Hematopoietic multipotent progenitor cell treated with erythropoietin and hydrocortisone succinate and interleukin-3 and kit ligand, for 17 days (in vitro differentiated cells): ENCODE measurements at places on chromosomes 1 and 21.

GRCh38 chr1:93442741-93443140 is 5.2 kb upstream of the FNBP1L start:
- DNase-seq, result no peak

- no peak for DNase-seq
These were observed 105.0 kb upstream of the JUN start for GRCh38 chr1:58888833-58889232.

GRCh38 chr1:114025609-114026401 is 46.5 kb downstream of the OLFML3 start:
- no peak for DNase-seq

GRCh38 chr1:207346513-207346912 is 25.0 kb downstream of the CD55 start:
- no peak for DNase-seq

DNA sequence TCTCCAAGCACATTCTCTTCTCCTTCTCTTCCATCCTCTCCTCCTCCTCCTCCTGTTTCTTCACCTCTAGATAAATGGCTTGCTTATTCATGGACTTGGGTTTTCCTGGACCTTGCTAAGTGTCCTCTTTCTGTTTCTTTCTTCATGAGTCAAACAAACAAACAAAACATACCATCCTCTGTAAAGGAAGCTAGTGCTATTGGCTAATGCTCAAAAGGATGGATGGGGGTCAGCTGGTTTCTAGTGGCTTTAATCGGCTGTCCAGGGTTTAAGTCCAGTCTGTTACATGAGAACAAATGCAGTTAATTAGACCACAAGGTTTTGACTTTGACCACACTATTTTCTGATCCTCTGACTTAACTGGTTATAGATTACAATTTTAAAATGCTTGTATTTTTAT is 83.8 kb upstream of the TSPAN2 start:
- DNase-seq, result no peak

- DNase-seq, result peak; percentile 88
These were observed 141.1 kb upstream of the ETV3 start for GRCh38 chr1:157279138-157279801.

DNA sequence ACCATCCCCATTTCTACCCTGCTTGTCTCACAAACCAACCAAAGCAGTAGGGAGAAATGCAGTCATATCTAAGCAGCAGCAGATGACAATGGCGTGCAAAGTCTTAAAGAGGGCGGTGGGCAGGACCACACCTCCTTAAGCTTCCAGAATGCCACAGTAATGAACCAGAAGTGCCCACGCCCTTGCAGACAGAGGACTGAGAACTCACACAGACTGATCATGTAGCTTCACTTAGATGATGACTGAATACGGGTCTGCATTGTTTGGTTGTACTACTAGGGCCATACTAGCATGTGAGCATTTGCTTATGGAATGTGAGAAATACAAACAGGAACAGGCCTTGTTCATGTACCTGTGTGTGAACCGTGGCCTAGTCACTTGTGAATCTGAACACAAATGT is 246.0 kb downstream of the RPS6KC1 start:
- no peak for DNase-seq

- DNase-seq, result no peak
These were observed 15.9 kb upstream of the TTF2 start for GRCh38 chr1:117044217-117044616.

DNA sequence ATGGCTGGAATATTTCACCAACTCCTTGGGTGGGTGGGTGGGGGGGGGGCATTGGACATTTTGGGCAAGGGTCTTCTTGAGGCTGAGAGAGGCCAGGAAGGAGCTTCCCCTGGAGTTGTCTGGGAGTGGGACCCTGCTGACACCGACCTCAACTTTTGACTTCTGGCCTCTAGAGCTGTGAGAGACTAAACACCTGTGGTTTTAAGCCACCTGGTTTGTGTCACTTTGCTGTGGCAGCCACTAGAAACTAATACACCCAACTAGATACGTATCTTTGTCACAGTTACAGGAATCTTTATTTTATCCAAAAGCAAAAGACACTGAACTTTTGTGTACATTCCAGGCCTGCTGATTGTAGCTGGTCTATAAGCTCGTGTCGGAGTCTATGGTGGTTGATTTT is 9.9 kb upstream of the RIPK4 start:
- no peak for DNase-seq

- no peak for DNase-seq
These were observed 1.1 kb downstream of the SHISAL2A start for GRCh38 chr1:52634111-52634510.

- no peak for DNase-seq
These were observed 16.8 kb upstream of the RIPK4 start for GRCh38 chr21:41783476-41784180.

- no peak for DNase-seq
These were observed 34.3 kb downstream of the ZYG11A start for GRCh38 chr1:52876843-52877242.

GRCh38 chr1:22064751-22065402 is 12.4 kb downstream of the CDC42 start:
- no peak for DNase-seq

DNA sequence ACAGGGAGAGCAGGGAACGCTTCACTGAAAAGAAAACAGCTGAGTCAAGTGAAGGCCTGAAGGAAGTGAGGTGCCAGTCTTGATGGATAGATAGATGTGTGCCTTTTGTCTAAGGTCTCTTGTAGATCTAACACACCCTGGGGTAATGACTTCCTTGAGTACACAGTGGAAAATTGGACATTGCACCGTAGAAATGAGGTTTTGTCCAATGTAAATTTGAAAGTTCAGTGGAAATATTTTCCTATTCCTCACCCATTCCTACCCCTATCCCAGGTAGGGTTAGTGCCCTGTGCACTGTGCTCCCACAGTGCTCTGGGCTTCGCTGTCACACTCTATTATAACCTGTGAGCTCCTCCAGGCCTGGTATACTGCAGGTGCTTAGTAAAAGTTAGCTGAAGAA is 24.3 kb downstream of the ZMYND12 start:
- DNase-seq, result no peak

- DNase-seq, result no peak
These were observed 105.2 kb downstream of the ACBD6 start for GRCh38 chr1:180397175-180397574.

- no peak for DNase-seq
These were observed 6.0 kb upstream of the SF3A3 start for GRCh38 chr1:37995751-37996345.

DNA sequence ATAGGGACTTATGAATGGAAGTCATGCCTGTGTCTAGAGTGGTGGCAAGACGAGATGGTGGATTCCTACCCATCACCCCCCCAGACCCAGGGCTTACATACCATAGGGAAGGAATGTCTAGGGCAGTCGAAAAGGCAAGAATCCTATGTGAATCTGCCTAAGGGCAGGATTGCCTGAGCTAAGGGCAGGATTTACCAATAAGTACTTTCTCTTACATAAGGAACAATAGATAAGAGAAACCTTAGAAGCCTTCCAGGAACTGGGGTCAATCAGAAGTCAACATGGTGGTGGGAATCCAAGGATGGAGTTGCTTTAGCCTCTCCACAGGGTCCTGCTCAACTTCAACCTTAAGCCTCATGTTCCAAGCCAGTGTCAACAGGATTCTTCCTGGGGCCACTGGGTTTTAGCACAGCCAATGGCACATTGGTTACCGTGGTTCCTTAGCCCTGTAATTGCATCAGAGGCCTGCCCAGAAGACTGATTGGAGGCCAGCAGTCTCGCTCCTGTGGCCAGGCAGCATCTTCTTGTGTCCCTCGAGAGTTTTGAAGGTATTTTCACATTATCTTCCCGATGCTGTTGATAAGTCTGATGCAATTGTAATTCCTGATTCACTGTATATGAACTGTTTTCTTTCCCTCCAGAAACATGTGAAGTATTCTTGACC is 20.7 kb downstream of the BACE2 start:
- DNase-seq, result no peak

GRCh38 chr1:212982430-212983152 is 32.2 kb downstream of the VASH2 start:
- DNase-seq, result no peak

DNA sequence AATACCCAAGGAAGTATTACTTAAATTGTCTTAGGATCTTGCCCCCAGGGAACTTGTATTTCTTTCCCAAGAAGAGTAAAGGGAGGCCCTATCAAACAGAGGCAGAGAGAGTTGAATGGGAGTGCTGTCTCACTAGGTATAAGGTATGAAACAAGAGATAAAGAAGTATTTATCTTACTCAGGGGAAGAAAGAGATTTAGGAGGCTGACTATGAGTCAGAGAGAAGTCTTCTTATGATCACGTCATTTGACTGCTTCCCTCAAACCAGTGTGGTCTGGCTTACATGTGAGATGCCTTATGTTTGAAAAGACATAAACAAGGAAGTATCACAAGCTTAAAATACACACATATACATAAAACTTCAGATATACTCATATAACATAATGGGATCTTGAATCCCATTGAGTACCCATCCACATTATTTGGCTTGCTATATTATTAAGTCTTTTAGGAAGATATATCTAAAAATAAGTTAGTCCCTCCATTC is 29.6 kb downstream of the DUSP10 start:
- no peak for DNase-seq

- no peak for DNase-seq
These were observed 225.2 kb downstream of the LTN1 start for GRCh38 chr21:28767523-28767922.

GRCh38 chr1:119964673-119965363 is 68.5 kb upstream of the ADAM30 start:
- no peak for DNase-seq

DNA sequence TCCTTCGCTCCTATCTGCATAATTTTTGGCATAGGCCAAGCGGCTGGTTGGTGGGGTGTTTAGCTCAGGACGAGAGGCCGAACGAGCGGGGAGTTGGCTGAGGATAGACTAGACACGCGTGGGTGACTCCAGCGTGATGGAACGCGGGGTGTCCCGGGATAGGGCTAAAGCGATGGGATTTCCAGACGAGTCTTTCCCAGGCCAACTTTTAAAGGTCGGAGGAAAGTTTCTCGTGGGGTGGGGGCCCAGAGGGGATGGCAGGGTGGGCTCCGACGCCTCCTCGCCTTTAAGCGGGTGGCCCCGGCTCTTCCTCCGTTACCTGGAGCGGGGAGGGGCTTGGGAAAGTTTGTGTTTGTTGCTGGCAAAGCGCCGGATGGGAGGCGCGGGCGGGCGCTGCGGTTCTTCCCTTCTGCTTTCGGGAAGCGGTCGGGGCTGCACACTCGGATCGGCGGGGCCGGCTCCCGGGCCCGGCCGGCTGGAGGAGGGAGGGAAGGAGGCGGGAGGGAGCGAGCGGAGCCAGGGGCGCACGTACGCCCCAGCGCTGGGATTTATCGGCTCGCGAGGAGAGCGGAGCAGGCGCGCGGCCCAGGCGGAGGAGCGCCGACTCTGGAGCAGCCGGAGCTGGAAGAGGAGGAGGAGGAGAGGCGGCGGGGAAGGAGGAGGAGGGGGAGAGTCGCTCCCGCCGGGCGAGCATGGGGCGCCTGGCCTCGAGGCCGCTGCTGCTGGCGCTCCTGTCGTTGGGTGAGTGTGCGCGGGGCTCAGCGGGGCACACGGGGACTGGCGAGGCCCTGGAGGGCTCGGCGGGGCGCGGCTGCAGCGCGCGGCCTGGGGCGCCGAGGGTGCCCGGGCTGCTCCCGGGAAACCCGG is at the start of gene PTGFRN:
Gene PTGFRN, plus strand, starts transcription at position 405 of the 867 bp plus-strand sequence. Its CDS starts 288 bp downstream, at position 693.
- DNase-seq, result no peak

DNA sequence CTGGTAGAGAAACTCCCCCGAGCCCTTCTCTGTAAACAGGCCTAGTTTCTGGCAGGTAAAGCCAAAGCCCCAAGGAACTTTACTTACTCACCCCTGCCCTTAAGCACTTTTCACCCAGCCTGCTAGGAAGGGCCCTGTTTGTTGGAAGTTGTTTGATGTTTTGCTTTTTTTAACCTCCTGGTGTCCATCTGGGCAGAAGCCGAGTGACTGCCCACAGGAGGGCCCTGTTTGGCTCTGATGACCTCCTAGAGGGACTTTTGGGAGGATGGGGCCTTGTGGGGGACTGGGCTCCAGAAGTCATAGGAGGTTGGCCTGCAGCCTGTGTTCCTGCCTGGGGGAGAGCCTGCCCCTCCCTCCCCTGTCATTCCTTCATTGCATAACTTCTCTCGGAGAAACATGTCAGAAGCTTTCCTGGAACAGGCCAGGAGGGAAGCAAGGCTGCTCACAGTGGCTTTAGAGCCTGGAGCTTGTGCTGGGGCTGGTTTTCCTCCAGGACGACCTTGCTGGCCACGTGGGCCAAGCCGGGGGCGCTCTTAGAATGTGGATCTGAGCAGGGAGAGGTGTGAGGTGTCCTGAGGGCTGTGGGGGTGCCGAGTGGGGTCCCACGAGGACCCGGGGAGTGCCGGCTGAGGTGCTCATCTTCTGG is 33.9 kb downstream of the COQ8A start:
- DNase-seq, result no peak

DNA sequence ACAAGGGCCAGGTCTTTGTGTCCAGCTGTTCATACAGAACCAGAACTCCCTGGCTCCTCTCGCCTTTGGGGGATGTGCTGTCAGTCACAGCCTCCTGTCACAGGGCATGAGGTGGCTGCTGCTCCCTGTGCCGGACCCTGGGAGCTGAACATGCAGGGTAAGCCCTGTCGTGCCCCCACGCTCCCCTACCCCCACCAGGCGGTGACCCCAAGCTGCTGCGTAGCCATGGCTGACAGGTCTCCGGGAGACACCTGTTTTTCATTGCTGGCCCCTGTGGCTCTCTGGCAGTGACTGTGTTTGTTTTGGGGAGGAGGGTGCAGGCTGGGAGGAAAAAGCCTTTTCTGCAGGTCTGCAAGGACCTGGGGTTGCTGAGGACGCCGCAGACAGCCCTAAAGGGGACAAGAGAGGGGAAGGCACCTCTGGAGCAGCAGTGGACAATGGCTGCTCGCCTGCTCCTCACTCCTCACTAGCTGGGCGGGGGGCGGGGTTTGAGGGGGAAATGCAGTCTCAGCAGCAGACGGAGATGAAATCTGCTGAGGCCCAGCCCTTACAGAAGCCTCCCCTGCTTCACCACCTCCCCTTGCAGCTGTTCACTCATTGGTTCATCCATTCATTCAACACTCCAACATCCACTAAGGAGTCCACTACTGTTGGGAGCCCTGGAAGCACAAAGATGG is 81.4 kb downstream of the TRABD2B start:
- DNase-seq, result no peak

GRCh38 chr21:46160907-46161632 is 5.7 kb upstream of the FTCD start:
- DNase-seq, result no peak

DNA sequence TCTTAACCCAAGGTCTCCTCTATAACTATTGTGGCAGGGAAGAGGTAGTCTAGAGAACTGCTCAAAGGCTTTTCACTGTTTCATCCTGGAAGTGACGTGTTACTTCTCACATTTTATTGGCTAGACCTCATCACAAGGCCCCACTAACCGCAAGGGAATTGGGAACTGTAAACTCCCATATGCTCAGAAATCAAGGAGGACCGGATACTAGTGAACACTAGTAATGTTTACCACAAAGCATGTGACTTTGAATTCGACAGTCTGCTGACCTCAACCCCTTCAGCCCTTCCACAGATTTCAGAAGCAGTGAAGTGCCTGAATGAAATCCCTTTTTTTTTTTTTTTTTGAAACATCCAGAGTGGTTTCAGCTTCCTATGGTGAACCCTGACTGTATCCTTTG is 3.4 kb upstream of the EEIG2 start:
- DNase-seq, result no peak
